NCI-H69 (cell line): ENCODE measurements at places on chromosomes 6 and 20.

DNA sequence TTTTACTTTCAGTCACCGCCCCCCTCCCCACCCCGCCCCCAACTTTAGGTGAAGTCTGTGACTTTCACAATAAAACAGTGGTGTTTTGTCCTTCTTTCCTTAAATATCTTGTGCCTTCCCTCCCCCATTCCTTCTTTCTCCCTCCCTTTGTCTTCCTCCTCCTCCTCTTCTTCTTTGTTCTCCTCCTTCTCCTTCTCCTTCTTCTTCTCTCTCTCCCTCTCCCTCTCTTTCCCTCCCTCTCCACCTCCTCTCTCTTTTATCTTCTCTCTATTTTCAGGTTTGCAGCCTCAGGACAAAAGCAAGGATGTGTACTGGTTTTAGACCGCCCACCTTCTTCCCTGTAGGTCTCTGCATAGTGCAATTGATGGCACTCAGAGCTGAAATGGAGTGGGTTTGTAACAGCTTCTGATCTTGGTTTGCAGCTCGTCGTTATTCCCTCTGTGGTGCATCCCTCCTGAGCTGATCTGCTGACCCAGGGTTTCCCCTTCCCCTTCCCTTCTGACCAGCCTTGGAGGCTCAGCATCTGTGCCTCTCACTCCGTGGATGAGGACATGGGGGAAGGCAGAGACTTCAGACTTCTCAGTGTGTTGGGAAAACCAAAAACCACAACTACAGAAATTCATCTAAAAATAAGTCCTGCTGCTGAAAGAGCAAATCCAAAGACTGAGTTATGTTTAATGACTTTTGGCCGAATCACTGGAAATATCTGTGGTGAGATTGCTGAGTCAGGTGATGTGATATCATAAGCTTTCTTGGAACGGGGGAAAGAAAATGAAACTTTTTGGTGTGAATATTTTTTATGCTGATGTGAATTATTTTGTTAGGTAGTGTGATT lies 6.9 kb downstream of the VGLL2 start:
- DNase-seq, result no peak

GRCh38 chr6:21592953-21593352 lies 598 bp upstream of the SOX4 start:
- DNase-seq, result peak; percentile 95

- no peak for DNase-seq
Observed at GRCh38 chr20:54048891-54049545, 21.4 kb downstream of the BCAS1 start.

DNA sequence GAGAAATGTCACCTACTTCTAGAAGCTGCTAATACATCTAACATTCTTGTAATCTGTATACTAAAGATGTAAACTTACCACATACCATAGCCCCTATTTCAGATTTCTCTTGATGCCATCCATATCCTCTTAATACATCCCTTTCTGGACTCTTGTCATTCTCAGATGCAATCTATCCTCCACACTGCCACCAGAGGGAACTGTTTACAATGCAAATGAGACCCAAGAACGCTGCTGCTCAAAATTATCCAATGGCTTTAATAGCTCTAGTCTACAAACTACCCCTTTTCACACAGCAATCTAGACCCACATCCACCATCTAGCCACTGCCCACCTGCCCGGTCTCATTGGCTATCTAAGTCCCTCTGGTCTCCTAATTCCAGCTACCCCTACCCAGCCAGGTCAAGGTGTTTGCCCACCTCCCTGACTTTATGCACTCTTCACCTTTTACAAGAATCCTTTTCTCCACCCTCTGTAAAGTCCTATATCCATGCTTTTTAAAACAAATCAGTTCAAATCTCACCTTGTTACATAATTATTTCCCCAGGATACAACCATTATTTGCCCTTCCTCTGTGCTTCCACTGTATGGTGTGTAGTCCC lies 14.8 kb downstream of the FAXC start:
- peak; percentile 74 for DNase-seq

DNA sequence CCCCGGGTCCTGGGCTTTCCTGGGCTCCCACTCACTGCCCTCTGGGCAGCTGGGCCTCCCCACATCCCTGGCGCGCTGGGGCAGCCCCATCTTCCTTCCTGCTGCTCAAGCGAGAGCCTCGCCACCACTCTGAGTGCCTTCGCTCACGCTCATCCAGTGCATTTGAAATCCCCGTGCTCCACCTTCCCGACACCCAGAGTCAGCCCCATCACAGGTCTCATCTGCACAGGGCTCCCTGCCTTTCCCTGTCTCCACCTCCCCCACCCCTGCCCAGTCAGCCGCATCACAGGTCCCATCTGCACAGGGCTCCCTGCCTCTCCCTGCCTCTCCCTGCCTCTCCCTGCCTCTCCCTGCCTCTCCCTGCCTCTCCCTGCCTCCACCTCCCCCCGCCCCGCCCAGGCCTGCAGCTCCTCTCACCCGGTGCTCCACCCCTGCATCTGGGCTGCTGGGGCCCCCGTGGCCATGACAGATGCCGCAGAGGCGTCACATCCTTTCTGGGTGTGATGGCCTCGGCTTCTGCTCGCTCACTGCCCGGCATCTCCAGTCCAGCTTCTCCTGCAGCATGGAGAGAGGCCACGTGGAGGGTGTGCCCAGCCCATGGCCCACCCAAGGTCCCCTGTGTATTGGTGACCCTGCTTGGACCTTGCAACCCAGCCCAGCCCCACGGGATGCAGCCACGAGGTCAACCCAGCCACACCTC lies 9.0 kb upstream of the BHLHE23 start:
- DNase-seq, result no peak

DNA sequence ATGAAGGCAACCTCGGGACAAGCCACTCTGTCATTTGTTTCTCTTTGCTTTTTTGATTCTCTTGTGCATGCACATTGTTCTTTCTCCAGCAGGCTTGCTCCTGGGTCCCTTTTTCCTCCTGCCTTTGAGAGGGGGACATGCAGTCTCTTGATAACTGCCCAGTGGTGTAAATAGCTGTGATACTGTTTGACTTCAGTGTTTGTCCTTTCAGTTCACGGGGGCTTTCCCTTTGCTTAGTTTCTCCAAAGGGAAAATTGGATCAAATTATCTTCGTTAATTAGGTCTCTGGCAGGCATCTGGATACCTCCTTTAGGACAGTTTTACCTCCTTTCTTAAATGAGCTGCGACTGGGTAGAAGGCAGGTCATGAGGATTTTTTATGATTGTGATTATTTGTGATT lies 41.5 kb downstream of the RALGAPB start:
- no peak for DNase-seq

DNA sequence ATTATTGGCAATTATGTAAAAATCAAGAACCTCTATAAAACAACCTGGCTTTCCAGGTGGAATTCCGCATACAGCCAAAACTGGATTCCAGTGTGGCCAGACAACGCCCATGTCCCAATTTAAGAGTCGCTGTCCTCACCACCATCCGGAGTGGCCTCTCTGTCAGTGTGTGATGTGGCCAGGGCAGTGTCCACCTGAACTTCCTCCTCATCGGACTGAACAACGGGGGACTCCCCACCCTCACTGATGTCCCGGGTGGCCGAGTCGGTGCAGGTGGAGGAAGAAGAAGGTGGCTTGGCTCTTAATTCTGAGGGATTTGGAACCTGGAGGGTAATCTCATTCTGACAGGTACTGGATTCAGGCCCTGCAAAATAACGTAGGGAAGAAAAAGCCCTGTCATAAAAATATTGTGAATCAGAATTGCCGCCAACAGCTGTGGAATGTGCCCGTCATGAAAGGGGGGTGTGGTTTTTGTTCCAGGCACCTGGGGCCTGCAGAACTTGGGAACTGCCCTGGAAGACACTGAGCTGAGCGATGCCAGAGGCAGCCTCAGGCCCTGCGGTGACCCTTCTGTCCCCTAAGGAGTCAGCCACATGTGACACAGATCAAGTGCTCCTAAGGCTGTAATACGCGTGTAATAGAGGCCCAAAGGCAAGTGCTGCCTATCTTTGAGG lies 139.8 kb downstream of the DTNBP1 start:
- no peak for DNase-seq

DNA sequence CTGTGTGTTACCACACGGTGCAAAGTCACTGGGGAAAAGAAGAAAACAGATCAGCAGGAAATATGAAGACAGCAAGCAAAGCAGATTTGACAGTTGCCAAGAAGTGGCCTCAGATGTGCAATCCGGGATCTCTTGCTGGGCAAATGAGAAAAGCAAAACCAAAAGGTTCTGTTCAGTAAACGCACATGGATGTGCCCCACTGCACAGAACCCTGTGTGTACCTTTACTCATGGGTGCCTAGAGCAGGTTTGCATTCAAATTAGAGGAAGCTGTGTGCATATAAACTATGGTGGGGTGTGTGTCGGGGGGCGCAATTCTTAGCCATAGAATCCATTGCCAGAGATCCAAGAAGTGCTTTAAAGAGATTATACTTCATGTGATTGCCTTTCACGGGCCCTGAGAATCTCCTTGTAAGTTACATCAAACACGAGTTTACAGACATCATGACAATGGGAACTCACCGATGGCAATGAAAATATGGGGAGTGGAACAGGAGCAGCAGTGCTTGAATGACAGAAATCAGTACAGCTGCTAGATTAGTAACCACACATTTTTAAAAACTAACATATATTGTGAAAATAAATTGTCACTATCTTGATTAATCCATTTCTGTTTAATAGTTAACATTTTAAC lies 154.3 kb downstream of the ADGRG6 start:
- DNase-seq, result no peak
